MM.1S (cell line): ENCODE measurements at places on chromosomes 5 and 9.

DNA sequence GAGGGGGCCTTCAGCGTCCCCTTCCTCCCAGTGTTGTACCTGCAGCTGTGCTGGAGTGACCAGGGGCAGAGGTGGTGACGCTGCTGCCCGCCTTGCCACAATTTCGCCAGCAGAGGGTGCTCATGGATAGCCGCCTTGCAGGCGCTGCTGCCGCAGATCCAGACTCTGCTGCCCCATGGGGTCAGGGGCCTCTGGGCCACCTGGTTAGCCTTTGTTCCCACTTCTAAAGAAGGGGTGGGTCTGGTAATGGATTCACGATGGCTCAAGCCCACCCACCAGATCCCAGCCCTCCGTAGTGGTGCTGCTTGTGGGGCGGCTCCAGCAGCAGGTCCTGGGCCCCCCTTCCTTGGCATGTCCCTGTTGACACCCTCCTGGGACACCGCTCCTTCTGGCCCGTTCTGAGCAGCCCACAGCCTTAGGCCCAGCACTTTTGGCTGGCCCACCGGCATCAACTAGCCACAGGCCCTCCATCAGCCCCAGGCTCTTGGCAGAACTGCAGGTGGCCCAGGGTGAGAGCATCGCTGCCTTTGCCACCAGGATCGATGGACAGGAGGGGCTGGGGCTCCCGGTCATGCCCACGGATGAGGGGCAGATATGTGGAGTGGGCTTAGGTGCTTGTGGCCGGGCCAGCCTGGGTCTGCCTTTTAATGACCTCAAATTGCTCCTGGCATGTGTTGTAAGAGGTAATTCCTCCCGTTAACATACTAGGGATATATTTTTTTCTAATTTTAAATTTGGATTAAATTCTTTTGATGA is 57.2 kb downstream of the COL5A1 start:
- no peaks in the 10 kb centered on the region for H3K4me1 ChIP-seq
- peaks cover 91% of the 10 kb centered on the region for H3K27me3 ChIP-seq
- no peaks in the 10 kb centered on the region for H3K36me3 ChIP-seq
- peak; percentile 26 for DNase-seq
- no peak overlapping the region for H3K27ac ChIP-seq

DNA sequence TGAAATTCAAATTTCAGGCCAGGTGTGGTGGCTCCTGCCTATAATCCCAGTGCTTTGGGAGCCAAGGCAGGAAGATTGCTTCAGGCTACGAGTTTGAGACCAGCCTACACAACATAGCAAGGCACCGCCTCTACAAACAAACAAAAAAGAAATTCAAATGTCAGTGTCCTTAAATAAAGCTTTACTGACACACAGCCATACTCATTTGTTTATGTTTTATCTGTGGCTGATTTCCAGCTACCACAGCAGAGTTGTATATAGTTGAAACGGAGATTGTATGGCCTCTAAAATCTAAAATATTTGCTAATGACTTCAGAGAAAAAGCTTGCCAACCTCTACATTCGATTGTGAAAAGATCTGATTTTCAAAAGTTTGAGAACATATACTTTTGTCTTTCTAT is 15.4 kb downstream of the SHLD3 start:
- H3K4me1 ChIP-seq = no peaks in the 10 kb centered on the region
- no peak overlapping the region for H3K4me3 ChIP-seq
- H3K27ac ChIP-seq = no peak overlapping the region
- no peaks in the 10 kb centered on the region for H3K27me3 ChIP-seq
- H3K36me3 ChIP-seq = peaks cover 4% of the 10 kb centered on the region
- no peak for DNase-seq

GRCh38 chr5:113050721-113051382 is 74.3 kb downstream of the DCP2 start:
- H3K36me3 ChIP-seq = peaks cover 10% of the 10 kb centered on the region; the same call in 1 of the 2 replicates
- no peaks in the 10 kb centered on the region for H3K27me3 ChIP-seq
- H3K4me1 ChIP-seq = peaks cover 74% of the 10 kb centered on the region
- no peak overlapping the region for H3K4me3 ChIP-seq
- peak overlapping the region; percentile 90; the same call in 1 of the 2 replicates for H3K27ac ChIP-seq

GRCh38 chr5:67402526-67402925 is 205.9 kb upstream of the CD180 start:
- no peaks in the 10 kb centered on the region for H3K36me3 ChIP-seq
- no peak overlapping the region for H3K27ac ChIP-seq
- no peaks in the 10 kb centered on the region for H3K4me1 ChIP-seq
- no peaks in the 10 kb centered on the region for H3K27me3 ChIP-seq

- no peak for DNase-seq
- H3K4me1 ChIP-seq = peaks cover 6% of the 10 kb centered on the region
- no peak overlapping the region for H3K4me3 ChIP-seq
- H3K27me3 ChIP-seq = no peaks in the 10 kb centered on the region
- H3K27ac ChIP-seq = no peak overlapping the region
Measured at GRCh38 chr9:136395020-136395340, 5.0 kb downstream of the SNAPC4 start.

- DNase-seq = no peak
- H3K27me3 ChIP-seq = no peaks in the 10 kb centered on the region
- H3K36me3 ChIP-seq = no peaks in the 10 kb centered on the region
- no peaks in the 10 kb centered on the region for H3K4me1 ChIP-seq
- no peak overlapping the region for H3K27ac ChIP-seq
Measured at GRCh38 chr9:88880199-88880598, 111.1 kb upstream of the S1PR3 start.

- peak overlapping the region; percentile 98 for H3K4me3 ChIP-seq
- peaks cover 14% of the 10 kb centered on the region for H3K4me1 ChIP-seq
- no peaks in the 10 kb centered on the region for H3K27me3 ChIP-seq
- no peaks in the 10 kb centered on the region for H3K36me3 ChIP-seq
- DNase-seq = no peak
- H3K27ac ChIP-seq = peak overlapping the region; percentile 35; the same call in 1 of the 2 replicates
Measured at GRCh38 chr9:33818847-33819500, 2.0 kb downstream of the UBE2R2 start.

GRCh38 chr5:103469288-103470040 is 93.1 kb downstream of the NUDT12 start:
- no peaks in the 10 kb centered on the region for H3K27me3 ChIP-seq
- no peak overlapping the region for H3K27ac ChIP-seq
- DNase-seq = no peak

GRCh38 chr5:36894954-36895353 is 18.4 kb downstream of the NIPBL start:
- DNase-seq = no peak
- no peak overlapping the region for H3K27ac ChIP-seq
- H3K27me3 ChIP-seq = no peaks in the 10 kb centered on the region
- H3K36me3 ChIP-seq = no peaks in the 10 kb centered on the region
- no peak overlapping the region for H3K4me3 ChIP-seq

DNA sequence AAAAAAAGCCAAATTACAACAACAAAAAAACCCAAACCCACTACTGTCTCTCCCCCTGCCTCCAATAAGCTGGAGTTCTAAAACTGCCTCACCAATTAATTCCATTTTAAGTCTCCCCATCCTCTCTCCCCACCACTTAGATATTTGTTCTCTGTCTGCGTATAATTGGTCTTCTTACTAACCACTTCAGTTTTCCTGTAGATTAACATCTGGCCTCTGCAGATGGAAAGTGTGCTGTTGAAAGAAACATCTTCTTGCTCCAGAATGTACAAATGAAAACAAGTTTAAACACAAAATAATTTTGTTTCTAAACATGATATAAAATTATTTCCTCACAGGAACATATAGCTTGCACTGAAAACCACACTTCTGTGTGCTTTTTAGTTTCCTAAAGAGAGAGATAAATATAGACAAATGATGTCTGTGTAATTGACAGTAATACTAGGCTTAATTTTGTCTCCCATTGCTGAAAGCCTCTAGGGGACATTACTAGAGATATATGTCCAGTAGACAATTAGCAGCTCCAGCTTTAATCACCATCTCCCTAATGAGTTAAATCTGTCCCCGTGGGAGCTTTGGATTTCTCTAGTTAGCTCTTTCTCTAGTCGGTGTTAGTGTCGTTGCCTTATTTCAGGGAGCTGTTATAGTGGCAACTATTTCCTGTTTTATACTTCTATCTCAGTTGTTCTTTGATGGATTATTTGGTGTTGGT is 164.0 kb downstream of the ARHGAP26 start:
- no peaks in the 10 kb centered on the region for H3K36me3 ChIP-seq
- no peak for DNase-seq
- peaks cover 12% of the 10 kb centered on the region; the same call in 1 of the 2 replicates for H3K4me1 ChIP-seq
- H3K27me3 ChIP-seq = no peaks in the 10 kb centered on the region

- H3K4me3 ChIP-seq = no peak overlapping the region
- H3K36me3 ChIP-seq = no peaks in the 10 kb centered on the region
- H3K27me3 ChIP-seq = no peaks in the 10 kb centered on the region
- no peak for DNase-seq
- no peak overlapping the region for H3K27ac ChIP-seq
Measured at GRCh38 chr5:137395011-137395755, 103.9 kb downstream of the SPOCK1 start.

DNA sequence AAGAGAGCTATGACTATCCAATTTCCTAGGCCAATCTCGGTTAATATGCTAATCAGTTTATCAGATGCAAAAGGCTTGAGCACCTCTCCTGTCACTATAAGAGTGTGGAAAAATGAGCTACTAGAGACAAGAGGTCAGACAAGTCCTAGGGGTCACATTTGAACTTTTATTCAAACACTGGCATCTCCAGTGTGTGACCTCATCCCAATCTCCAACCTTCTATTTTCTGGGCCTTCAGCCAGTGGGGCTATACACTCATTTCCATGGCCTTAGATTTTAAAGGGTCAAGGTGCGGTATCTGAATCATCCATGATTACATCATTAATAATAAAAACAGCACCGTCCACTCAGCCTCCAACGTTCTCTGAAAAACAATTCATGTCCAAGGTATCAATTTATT is 139.6 kb upstream of the LRRTM2 start:
- no peak overlapping the region for H3K27ac ChIP-seq
- H3K27me3 ChIP-seq = no peaks in the 10 kb centered on the region
- H3K4me1 ChIP-seq = no peaks in the 10 kb centered on the region
- H3K36me3 ChIP-seq = no peaks in the 10 kb centered on the region
- H3K4me3 ChIP-seq = no peak overlapping the region

GRCh38 chr5:169945831-169946261 is 34.4 kb downstream of the INSYN2B start:
- no peaks in the 10 kb centered on the region for H3K27me3 ChIP-seq
- no peaks in the 10 kb centered on the region for H3K4me1 ChIP-seq
- H3K36me3 ChIP-seq = no peaks in the 10 kb centered on the region
- no peak overlapping the region for H3K4me3 ChIP-seq
- H3K27ac ChIP-seq = no peak overlapping the region

DNA sequence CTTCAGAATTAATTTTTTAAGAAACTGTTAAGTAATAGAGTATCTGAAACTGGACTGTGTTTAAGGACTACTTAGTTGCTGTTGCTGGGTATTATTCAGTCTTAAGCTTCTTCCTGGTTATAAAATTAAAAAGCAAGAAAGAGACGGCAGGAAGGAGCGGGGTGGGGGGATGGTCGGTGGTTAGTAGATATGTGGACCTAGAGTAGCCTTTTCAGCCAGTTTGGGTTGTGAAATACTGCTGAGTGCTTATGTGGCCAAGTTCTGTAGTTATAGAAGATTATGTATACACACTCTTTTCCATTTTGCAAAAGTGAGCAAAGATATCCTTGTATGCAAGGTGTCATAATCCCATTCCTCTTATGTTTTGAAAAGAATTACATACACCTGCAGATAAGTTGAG is 28.5 kb downstream of the TRIO start:
- H3K4me1 ChIP-seq = no peaks in the 10 kb centered on the region
- no peak overlapping the region for H3K27ac ChIP-seq
- no peak for DNase-seq
- no peaks in the 10 kb centered on the region for H3K36me3 ChIP-seq
- no peak overlapping the region for H3K4me3 ChIP-seq

- H3K36me3 ChIP-seq = no peaks in the 10 kb centered on the region
- H3K27me3 ChIP-seq = no peaks in the 10 kb centered on the region
- H3K4me1 ChIP-seq = no peaks in the 10 kb centered on the region
- no peak overlapping the region for H3K27ac ChIP-seq
- no peak for DNase-seq
Measured at GRCh38 chr5:168874713-168875380, 295.7 kb upstream of the PANK3 start.

GRCh38 chr5:43352131-43352530 is 38.9 kb upstream of the HMGCS1 start:
- H3K27ac ChIP-seq = no peak overlapping the region
- H3K27me3 ChIP-seq = no peaks in the 10 kb centered on the region
- H3K4me1 ChIP-seq = no peaks in the 10 kb centered on the region
- DNase-seq = no peak
- H3K4me3 ChIP-seq = no peak overlapping the region

DNA sequence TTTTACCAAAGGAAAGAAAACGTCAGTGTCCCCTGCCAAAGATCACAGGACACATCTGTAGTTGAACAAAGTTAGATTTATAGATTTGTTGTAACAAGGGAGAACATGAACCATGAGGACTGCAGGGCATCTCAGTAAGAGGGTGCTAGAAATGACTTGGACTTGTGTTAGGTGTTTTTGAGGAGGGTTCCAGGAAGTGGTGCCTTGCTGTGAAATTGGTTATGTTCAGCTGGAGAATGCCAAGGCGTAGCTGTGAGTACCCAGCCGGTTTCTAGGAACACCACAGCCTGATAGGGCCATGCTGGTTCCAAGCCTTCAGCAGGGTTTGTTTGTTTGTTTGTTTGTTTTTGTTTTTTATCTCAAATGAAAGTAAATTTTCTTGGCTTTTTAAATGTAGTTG is 5.3 kb downstream of the SPEF2 start:
- H3K4me1 ChIP-seq = no peaks in the 10 kb centered on the region
- H3K4me3 ChIP-seq = no peak overlapping the region
- H3K27me3 ChIP-seq = no peaks in the 10 kb centered on the region

DNA sequence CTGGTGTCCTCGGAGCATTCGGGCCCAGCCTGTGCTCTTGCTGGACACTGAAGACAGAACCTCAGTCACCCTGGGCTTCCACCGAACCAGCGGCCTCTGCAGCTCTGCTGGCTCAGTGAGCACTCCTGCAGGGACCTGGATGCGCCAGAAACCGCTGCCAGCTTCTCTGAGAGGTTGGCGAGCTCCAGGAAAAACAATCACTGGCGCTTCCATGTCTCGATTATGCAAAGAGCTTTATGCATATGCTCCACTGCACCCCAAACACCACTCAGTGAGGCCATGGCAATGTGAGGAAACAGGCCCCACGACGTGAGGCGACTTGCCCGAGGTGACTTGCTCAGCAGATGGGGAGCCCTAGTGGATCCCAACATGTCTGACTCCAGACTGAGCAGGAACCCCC is 11.0 kb downstream of the PRDM12 start:
- no peaks in the 10 kb centered on the region for H3K4me1 ChIP-seq
- H3K27ac ChIP-seq = no peak overlapping the region
- DNase-seq = no peak
- H3K27me3 ChIP-seq = peaks cover 51% of the 10 kb centered on the region
- no peak overlapping the region for H3K4me3 ChIP-seq

DNA sequence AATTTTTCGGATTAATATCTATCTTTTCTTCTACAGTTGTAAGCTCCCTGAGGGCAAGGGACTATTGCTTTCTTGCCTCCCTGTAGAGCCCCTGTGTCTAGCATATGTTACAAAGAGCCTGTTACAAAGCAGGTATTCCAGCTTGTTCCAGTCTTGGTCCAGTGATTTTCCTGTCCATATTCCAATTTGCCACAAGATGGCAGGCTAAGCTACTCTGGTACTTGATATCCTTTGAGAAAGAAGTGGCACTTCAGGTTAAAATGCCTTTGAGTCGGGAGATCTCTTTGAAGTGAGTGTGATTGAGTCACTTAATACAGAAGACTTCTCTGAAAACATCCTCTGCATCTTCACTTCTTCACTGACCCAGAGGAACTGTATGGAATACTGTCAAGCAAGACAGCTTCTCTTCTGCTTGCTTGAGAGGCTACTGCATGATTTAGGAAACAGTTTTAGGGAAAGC is 24.5 kb downstream of the CAVIN4 start:
- DNase-seq = peak; percentile 42
- H3K4me1 ChIP-seq = peaks cover 22% of the 10 kb centered on the region
- H3K27me3 ChIP-seq = no peaks in the 10 kb centered on the region
- no peak overlapping the region for H3K4me3 ChIP-seq
- no peak overlapping the region for H3K27ac ChIP-seq
